ENCODE measurements at places on chromosomes 2 and 18.

- peak; percentile 76 for DNase-seq
Observed at GRCh38 chr2:46351750-46352138, 54.5 kb downstream of the EPAS1 start.

GRCh38 chr2:25251422-25252273, 83.3 kb upstream of the POMC start:
- DNase-seq: peak; percentile 60

DNA sequence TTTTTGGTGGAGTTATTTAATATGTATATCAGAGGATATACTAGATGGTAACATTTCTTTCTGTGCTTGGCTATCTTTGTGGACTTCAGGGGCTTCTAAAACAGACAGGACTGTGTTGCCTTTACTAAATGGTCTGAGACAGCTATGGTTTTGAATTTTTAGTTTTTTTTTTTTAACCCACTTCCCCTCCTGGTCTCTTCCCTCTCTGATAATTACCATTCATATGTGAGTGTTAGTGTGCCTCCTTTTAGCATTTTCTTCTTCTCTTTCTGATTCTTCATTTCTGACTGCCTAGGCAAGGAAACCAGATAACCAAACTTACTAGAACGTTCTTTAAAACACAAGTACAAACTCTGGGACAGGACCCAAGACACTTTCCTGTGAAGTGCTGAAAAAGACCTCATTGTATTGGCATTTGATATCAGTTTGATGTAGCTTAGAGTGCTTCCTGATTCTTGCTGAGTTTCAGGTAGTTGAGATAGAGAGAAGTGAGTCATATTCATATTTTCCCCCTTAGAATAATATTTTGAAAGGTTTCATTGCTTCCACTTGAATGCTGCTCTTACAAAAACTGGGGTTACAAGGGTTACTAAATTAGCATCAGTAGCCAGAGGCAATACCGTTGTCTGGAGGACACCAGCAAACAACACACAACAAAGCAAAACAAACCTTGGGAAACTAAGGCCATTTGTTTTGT, 52.7 kb downstream of the SMAD4 start:
- no peak for DNase-seq

- no peak for DNase-seq
Observed at GRCh38 chr2:8176887-8177286, 505.0 kb upstream of the ID2 start.

DNA sequence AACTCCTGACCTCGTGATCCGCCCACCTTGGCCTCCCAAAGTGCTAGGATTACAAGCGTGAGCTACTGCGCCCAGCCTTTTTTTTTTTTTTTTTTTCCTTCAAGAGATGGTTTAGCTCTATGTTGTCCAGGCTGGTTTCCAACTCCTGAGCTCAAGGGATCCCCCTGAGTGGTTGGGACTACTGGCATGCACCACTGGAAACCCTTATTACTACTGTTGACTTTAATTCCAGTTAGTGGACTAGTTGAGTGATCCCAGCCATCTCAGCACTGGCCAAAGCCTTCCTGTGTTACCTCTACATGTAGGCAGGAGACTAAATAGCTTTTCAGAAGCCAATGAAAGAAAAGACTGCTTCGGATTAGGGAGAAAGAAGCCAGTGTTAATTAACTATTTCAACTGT, 8.1 kb upstream of the SSB start:
- DNase-seq: no peak

GRCh38 chr2:26852405-26853306, 4.7 kb downstream of the DPYSL5 start:
- no peak for DNase-seq

- DNase-seq: no peak
Observed at GRCh38 chr2:81050580-81051095, 746.1 kb upstream of the LRRTM1 start.

DNA sequence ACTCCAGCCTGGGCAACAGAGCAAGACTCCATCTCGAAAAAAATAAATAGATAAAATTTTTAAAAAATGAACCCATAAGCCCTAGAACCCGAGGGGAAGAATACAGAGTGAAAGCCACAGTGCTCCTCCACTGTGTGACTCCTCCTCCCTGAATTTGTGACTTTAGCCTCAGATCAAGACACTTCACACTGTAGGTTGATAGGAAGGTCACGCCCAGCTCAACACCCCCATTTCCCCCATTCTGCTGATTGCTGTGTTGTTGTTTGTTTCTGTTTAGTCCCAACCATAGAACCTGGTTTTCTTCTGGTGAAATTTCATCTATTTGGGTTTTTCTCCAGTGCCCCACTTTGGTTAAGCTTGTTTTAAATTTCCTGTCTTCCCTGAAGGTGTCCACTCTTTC, 102.2 kb downstream of the VIT start:
- DNase-seq: no peak

GRCh38 chr2:6605836-6606505, 259.7 kb downstream of the CMPK2 start:
- DNase-seq: no peak

DNA sequence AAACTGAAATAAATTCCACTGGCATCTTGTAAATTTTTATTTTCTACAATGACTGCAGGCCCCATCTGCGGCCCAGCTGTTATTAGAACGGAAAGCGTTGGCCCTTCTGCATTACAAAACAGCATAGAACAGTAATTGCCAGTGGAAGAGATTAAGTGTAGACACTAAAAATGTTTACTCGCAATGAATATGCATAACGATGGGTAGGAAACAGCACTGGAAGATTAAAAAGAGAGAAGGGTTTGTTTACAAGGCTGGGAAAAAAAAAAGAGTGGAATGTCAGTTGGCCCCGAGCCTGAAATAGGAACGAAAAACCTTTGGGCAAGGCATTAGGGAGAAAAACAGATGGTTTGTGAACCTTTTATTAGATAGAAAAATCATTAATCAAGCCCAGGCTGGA, 275.9 kb upstream of the TCF4 start:
- DNase-seq: no peak

- DNase-seq: no peak
Observed at GRCh38 chr2:114762376-114762775, 319.9 kb downstream of the DPP10 start.

- DNase-seq: no peak
Observed at GRCh38 chr2:231191896-231192872, 6.2 kb upstream of the ARMC9 start.

- no peak for DNase-seq
Observed at GRCh38 chr2:160142472-160142871, 57.6 kb downstream of the ITGB6 start.
